Stimulated activated CD4-positive, alpha-beta T cell treated with anti-CD3 and anti-CD28 coated beads, Interleukin-1b, Interleukin-23, amount 100 ng/mL, for 1 hour (primary cell): ENCODE measurements at places on chromosomes 3 and 15.

GRCh38 chr3:53075743-53076140, 29.9 kb upstream of the SFMBT1 start:
- no peak for DNase-seq

- no peak for DNase-seq
Observed at GRCh38 chr3:135503760-135504686, 461.5 kb upstream of the PPP2R3A start.

- DNase-seq = no peak
Observed at GRCh38 chr15:34242331-34242710, 17.5 kb downstream of the EMC4 start.

DNA sequence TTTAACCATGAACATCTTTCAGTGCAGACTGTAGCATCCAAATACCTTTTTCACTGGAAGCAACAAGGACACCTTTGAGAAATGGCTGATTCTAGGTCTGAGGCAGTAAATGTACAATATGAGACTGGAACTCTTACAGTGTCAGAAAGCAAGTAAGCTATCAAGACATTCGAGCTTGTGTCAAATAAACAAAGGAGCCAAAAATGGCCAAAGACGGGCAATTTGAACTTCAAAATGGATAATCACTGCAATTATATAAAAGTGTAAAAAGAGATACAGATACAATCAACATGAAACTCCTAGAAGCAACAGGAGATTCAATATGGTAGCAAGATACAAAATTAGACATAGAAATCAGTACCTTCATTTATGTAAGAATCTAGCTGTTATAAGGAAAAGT, 138.5 kb upstream of the CCDC54 start:
- no peak for DNase-seq
